ENCODE measurements at places on chromosomes 11 and 22. TPM values are rescaled to one million over a fixed set of nuclear protein-coding genes. Genes with fewer than 3 reads are reported as not detected.
A peak's percentile ranks its signal among the peaks of the same experiment; 100 is the strongest.

DNA sequence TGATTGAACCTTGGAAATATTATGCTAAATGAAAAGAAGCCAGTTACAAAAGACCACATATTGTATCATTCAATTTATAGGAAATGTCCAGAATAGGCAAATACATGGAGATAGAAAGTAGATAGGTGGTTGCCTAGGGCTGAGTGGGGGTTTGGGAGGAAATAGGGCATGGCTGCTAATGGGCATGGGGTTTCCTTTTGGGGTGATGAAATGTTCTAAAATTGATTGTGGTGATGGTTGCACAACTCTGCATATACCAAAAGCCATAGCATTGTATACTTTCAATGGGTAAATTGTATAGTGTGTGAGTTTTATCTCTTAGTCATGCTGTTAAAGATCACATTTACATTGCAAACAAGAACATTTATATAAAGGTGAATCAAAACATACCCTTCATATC lies 48.7 kb downstream of the LDLRAD3 start:
- no peaks in the 10 kb centered on the region for H3K36me3 ChIP-seq
- no peak for DNase-seq
- no peaks in the 10 kb centered on the region for H3K27me3 ChIP-seq
- H3K4me1 ChIP-seq: no peaks in the 10 kb centered on the region

- H3K4me3 ChIP-seq: no peak overlapping the region
- no peaks in the 10 kb centered on the region for H3K27me3 ChIP-seq
- H3K4me1 ChIP-seq: no peaks in the 10 kb centered on the region
- H3K27ac ChIP-seq: no peak overlapping the region
- no peak for DNase-seq
- H3K36me3 ChIP-seq: no peaks in the 10 kb centered on the region
Measured at GRCh38 chr22:37157516-37158285, 8.0 kb upstream of the IL2RB start.

DNA sequence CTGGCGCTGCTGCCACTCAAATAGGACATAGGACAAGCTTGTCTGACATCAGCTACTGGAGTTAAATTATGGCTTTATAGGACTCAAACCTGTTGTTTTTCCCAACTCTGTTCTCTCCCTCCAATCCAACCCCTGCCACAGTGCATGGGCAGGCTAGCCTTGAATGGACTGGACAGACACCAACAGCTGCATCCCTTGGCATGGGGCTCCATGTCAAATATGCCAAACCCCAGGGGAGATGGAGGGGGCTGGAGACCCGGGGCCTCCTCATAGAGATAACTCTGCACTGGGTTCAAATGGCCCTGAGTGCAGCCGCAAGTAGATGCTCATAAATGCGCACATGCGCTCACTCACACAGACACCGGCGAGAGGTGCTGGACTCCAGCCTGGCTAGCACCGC lies 28.9 kb downstream of the CD5 start:
- H3K4me1 ChIP-seq: peaks cover 3% of the 10 kb centered on the region
- no peak overlapping the region for H3K27ac ChIP-seq
- H3K36me3 ChIP-seq: no peaks in the 10 kb centered on the region
- no peak overlapping the region for H3K4me3 ChIP-seq
- DNase-seq: no peak

- DNase-seq: peak; percentile 48
- H3K27ac ChIP-seq: peak overlapping the region; percentile 91
Measured at GRCh38 chr11:12287374-12288211, 89.8 kb upstream of the PARVA start.

CYB5R3 gene
- total RNA-seq: 294 TPM

SCYL1 gene
- 78.4 TPM for total RNA-seq

CHRM1 gene
- 0.32 TPM for total RNA-seq

INSC gene
- total RNA-seq: 1.9 TPM

LIF gene
- 4.6 TPM for total RNA-seq
